ENCODE measurements at places on chromosomes 13 and 19.

GRCh38 chr13:54965881-54966280 is 1937.3 kb downstream of the OLFM4 start:
- no peak overlapping the region for H3K4me3 ChIP-seq
- H3K4me1 ChIP-seq: no peaks in the 10 kb centered on the region
- no peak overlapping the region for H3K27ac ChIP-seq
- H3K27me3 ChIP-seq: no peaks in the 10 kb centered on the region

- H3K4me1 ChIP-seq: no peaks in the 10 kb centered on the region
- no peak overlapping the region for H3K4me3 ChIP-seq
- H3K27ac ChIP-seq: no peak overlapping the region
- H3K36me3 ChIP-seq: 0 out of 2 replicates have a peak, but pooled peaks cover 2% of the 10 kb centered on the region
- H3K27me3 ChIP-seq: no peaks in the 10 kb centered on the region
Measured at GRCh38 chr19:35271546-35271945, 2.8 kb downstream of the USF2 start.

DNA sequence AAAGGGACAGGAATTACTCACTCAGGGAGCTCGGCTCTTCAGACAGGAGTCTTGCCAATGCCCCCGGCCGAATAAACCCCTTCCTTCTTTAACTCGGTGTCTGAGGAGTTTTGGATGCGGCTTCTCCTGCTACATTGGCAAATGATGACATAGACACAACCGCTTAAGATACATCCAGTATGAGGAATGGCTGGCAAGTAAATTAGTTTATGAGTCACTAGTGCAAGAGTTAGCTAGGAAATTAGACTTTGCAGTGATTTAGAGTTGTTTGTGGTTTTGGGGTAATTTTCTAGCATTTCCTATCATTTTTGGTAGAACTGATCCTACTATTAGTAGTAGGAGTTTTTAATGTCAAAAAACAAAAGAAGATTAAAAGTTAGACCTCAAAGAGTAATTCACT is 166.2 kb downstream of the SLITRK1 start:
- no peaks in the 10 kb centered on the region for H3K4me1 ChIP-seq
- no peak overlapping the region for H3K27ac ChIP-seq
- DNase-seq: no peak
- H3K36me3 ChIP-seq: no peaks in the 10 kb centered on the region
- no peak overlapping the region for H3K4me3 ChIP-seq

- H3K4me3 ChIP-seq: no peak overlapping the region
- H3K36me3 ChIP-seq: no peaks in the 10 kb centered on the region
- H3K27ac ChIP-seq: no peak overlapping the region
- no peaks in the 10 kb centered on the region for H3K27me3 ChIP-seq
- no peaks in the 10 kb centered on the region for H3K4me1 ChIP-seq
Measured at GRCh38 chr19:49987159-49987698, 26.3 kb upstream of the SIGLEC11 start.

DNA sequence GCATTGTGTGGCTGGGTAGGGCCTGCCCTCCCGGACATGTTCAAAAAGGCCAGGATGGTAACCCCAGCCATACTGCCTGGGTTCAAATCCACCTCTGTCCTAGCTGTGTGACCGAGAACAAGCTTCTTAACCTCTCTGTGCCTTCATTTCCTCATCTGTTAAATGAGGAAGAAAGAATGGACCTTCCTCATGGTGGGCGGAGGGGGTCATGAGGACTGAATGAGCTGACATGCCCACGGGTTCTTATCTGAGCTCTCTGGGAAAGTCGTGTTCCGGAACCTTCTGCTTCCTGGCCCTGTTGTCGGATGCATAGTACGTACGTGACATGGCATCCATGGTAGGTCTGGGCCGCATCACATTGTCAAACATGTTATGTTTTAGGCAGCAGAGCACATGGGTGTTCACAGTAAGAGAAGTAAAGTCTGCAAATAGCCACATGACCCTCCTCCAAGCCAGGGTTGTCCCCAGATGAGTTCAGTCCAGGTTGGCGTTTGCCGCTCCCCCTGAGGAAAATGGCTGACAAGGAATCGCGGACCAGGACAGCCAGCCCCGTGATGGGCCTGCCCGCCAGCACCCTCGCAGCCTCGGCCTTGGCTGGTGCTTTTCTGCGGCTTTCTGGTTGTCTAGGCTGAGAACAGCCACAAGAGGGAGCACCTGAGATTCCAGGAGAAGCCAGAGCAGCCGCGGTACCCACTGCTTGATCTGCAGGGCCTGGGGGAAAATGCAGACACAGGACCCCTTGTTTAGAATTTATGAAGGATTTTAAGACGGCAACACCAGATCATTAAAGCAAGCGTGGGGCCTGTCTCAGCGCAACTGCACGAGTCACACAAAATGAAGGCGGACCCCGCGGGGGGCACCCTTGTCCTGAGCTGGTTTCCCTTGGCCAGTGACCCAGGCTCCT is 2.4 kb upstream of the NTN5 start:
- no peaks in the 10 kb centered on the region for H3K4me1 ChIP-seq
- H3K4me3 ChIP-seq: no peak overlapping the region
- no peaks in the 10 kb centered on the region for H3K36me3 ChIP-seq
- no peak overlapping the region for H3K27ac ChIP-seq
- peaks cover 79% of the 10 kb centered on the region for H3K27me3 ChIP-seq

GRCh38 chr19:33687481-33688170 is 65.9 kb downstream of the CHST8 start:
- no peaks in the 10 kb centered on the region for H3K36me3 ChIP-seq
- no peak for DNase-seq
- H3K4me3 ChIP-seq: no peak overlapping the region
- H3K4me1 ChIP-seq: no peaks in the 10 kb centered on the region

- H3K4me1 ChIP-seq: no peaks in the 10 kb centered on the region
- DNase-seq: no peak
- no peak overlapping the region for H3K4me3 ChIP-seq
- H3K27me3 ChIP-seq: no peaks in the 10 kb centered on the region
- H3K36me3 ChIP-seq: no peaks in the 10 kb centered on the region
- H3K27ac ChIP-seq: no peak overlapping the region
Measured at GRCh38 chr13:113763961-113764792, 5.2 kb downstream of the TMEM255B start.

All from MM.1S (cell line).